ENCODE measurements at places on chromosomes 3 and 15.

- no peak for DNase-seq
These were observed 9.1 kb upstream of the SLC9C1 start for GRCh38 chr3:112302881-112303763.

DNA sequence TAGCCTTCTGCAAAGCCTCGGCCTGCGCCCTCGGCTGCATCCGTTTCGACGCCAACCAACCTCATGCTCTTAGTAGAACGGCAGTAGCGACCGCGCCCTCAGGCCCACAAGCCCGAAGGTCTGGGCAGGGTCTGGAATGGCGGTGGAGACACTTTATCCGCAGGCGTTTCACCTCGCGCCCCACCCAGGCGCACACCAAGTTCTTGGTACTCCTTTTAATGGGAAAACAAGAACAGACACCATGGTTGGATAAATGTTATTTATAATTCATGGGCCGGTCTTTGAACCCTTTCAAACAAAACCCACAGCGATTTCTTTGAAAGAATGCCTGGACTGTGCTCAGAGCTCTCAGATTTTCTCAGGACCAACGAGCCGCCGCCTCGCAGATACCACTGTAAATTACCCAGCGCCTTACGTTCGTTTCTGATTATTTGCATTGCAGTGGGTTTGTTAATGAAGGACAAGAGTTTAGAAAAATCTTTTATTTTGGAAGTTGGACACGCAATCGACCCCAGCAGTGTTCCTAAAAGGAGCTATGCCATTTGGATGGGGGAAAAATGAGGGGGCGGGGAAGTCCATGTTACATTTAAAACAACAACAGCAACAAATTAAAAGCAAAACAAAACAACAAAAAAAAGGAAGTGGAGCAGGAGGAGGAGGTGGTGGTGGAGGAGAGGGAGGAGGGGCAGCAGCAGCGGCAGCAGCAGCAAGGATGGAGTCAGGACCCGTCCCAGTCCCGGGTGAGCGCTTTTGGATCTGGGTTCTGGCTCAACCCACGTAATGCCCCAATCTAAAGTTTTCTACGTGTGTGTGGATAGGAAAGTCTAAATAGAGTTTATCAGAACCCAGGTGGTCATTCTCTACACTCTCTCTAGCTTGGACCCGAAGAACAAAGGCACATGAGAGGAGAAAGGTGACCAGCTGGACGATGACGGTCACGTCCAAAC lies 993 bp upstream of the ISL2 start:
- DNase-seq: no peak

DNA sequence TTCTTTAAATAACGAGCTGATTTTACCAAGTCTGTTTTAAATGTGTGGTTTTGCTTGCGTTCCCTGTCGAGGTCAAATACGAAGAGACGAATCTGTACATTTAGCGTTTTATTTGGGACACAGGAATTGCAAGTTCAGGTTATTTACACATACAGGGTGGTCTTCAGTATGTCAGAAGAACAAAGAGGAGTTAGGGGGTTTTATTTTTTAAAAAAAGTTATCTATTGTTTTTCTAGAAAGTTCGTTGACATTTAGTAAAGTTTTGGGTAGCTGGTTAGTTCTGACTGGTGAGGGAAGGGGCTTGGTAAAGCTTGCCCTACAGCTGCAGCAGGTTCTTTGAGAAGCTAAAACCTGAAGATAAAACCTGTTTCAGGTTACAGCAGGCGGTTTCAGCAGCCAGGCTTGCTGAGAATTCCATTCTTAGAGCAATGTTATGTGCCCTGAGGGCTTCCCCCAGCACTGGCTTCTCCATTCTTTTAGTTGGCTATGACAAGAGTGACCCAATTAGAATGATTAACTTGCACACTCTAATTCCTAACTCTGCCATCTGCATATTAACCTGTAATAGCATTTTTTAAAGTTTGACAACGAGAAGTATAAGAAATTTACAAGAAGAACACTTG lies 815 bp upstream of the ZNF280D start:
- no peak for DNase-seq

DNA sequence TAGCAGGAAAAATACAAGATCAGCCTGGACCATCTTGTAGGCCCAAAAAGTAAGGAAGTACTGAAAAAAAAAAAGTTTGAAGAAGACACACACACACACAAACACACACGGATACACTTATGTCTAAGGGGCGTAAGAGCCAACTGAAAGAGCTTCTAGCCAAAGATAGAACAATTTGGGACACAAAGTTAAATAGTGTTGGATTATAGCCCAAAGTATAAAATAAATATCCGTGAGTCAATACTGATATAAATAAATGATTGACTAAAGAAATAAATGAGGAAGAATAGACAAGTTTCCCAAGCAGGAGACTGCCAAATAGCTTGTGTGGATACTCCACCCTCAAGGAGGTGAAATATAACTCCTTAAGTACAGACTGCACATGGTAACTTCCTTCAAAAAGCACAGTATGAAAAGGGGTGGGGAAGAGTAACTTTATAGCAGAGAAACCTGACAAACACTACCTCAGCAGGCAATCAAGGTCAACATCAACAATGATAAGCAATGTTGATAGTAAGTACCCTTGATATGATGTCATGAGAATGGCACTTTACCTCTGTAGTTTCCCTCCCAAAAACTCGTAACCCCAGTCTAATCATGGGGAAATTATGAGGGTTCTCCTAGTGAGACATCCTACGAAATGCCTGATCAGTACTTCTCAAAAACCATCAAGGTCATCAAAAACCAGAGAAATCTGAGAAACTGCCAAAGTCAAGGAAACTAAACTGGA lies 187.3 kb upstream of the ATP11B start:
- peak; percentile 27 for DNase-seq

DNA sequence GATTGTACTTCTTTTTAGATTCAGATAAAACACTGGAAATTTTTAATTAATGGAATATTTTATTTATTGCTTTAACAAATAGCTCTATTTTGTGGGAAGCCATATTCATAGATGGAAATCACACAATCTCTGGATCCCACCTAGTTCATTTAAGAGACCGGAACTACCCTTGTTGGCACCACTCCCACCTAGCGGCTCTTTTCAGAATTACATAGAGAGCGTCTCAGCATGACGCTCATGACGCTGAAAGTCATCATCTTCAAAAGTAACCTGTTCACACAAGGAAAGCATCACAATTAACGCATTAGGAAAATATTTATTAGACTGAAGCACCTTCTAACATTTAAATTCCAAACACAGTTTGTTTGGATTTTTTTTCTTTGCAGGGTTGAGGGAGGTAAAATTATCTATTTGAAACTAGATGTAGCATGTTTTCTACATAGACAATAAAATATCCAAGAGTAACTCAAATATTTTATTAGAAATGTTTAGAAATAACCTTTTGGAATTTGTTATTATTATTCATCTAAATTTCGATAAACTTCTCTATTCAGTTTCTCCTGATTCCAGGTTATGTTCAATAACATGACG lies 214.9 kb upstream of the ARRDC4 start:
- peak; percentile 23 for DNase-seq

- DNase-seq: no peak
These were observed 35.9 kb downstream of the SFMBT1 start for GRCh38 chr3:53009826-53010539.

DNA sequence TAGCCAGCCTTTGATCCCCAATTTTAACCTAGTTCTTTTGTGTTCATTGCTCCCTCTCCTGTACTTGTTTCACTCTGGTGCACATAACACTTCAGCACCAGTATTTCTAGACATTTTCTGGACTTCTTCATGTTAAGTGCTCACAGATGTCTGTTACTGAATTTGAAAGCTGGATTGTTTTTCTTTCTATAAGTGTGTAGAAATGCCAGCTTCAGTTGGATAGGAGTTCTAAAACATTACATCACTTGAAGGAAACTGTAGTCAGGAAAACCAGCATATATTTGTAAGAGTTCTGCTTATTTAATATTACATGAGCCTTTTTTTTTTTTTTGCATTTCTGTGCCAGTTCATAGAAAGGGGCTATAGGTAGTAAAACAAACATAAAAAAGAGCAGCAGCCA lies 21.6 kb downstream of the QTRT2 start:
- DNase-seq: no peak

DNA sequence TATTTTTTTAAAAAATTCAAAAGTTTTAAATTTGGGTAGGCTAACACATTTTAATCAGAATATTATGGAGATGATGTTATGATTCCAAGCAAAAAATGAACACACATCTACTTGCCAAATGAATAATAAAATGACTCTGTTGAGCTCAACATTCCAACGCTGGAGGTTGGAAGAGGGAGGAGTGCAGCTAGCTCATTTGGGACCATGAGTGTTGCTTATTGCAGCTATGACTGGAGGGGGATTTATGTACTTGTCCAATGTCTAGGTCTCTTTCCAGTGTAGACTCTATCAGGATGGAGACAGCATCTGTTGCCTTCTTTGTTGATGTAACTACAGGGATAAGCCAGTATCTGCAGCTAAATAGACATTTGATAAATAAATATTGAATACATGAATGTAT lies 310.6 kb downstream of the CACNA2D3 start:
- no peak for DNase-seq

DNA sequence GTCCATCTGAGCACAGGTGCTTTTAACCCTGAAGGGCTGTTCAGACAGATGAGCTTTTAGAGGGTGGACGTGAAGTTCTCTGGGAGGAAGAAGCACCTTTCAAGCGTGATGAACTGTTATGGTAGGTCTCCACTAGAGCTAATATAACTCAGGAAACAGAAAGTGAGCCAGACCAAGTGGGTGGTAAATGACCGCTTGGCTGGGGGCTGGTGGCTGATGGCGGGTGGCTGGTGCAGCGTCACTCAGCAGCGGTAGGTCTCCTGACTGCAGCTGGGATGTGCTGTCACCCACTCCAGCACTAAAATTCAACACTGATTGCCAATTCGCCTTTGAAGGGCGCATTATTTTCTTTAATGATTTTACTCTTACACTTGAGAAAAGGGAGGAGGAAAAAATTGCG lies 31.2 kb upstream of the LACTB start:
- no peak for DNase-seq

DNA sequence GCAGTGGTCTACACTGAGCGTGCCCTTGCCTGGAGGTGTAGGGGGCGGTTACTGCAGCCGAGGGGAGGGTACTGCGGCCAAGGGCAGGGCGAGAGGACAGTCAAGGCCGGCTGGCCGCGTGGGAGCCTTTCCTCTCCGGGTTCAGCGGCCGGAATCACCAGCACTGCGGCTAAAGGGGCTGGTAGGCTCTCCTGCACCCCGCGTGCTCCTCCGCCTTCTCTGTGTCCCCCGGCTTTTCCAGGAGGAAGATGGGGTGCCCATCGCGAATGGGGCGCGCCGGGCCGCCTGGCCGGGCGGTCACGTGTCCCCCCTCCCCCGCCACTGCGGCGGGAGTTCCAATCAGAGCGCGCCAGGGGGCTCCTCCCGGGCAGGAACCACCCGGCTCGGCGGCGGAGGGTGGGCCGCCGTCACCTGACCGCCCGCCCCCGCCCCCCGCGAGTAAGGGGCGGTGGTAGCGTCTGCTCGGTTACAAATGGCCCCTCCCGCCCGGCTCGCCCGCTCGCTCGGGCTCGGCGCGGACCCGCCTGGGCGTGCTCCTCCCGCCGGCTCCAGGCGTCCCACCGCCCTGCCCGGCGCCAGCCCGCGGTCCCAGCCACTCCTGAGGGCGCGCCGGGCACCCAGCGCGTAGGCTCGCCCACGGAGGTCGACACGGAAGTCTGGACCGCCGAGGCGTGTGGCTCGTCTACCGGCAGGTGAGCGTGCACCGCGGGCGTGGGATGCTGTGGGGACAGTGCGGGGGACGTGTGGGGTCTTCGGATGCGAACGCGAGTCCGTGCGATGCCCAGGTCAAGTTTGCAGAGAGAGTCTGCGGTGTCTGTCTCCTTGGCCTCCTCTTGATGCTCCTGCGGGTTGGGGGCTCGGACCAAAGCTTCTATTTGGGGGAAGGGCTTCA lies 242.6 kb upstream of the TOPAZ1 start:
- DNase-seq: peak; percentile 82

DNA sequence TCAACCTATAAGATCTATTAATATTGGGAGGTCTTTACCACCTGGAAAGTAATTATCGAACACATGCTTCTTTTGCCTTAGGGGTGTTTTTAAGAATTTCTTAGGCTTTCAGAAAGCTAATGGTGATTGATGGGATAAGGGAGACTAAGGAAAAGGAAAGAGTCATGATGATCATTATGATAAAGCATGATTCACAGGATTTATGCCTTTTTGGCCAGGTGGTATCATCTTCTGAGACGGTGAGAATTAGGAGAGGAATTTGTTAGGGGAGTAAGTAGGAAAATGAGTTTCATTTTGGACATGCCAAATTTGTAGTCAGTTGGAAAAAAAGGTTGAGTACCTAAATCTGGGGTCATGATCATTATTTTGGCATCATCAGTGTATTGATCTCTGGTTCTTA lies 8.9 kb downstream of the ARMC8 start:
- DNase-seq: no peak

- peak; percentile 76 for DNase-seq
These were observed 74.5 kb downstream of the TLE3 start for GRCh38 chr15:70023064-70023768.

DNA sequence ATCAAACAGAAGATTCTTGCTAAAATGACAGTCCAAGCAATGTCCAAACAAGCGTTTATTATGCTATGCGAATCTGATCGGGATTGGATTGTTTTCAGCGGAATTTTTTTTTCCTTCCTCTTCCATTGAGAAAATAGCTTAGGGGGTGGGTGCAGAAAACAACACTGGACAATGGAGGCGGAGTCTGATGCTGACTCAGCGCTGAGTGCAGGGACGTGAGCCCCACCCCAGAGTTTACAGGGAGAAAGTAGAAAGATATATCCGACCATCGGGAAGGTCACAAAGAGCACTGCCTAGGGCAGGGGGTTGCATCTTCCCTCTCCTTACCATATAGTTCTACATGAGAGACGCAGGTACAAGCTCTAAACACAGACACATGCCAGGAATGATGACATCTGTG lies 117.0 kb downstream of the FOXP1 start:
- DNase-seq: no peak

- no peak for DNase-seq
These were observed 92.3 kb downstream of the DHX30 start for GRCh38 chr3:47895241-47895640.

- no peak for DNase-seq
These were observed 258.4 kb downstream of the MECOM start for GRCh38 chr3:169405076-169405475.

DNA sequence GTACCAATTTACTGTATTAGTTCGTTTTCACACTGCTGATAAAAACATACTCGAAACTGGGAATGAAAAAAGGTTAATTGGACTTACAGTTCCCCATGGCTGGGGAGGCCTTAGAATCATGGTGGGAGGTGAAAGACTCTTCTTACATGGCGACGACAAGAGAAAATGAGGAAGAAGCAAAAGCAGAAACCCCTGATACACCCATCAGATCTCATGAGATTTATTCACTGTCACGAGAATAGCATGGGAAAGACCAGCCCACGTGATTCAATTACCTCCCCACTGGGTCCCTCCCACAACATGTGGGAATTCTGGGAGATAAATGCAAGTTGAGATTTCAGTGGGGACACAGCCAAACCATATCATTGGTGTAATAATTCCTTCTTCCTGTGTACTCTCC lies 69.6 kb downstream of the C3orf20 start:
- no peak for DNase-seq

DNA sequence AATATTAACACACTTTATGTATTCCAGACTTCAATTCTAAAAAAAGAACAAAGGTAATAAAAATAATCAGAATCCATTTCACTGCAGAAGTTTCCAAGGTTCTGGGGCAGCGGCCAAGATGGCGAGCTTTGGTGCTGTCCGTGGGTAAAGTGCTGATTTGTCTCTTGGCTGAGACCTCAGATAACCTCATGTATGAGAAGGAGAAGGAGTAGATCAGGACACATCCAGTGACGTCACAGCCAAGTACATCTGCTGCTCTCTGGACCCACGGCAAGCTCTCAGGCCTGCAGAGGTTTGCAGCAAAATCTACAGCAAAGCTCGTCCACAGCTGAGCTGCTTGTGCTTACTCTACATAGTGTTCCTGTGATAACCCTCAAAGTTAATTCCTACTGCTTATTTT lies 165.7 kb downstream of the MAGI1 start:
- no peak for DNase-seq
